AG08396 (cell line): ENCODE measurements at places on chromosomes 3 and 15.

GRCh38 chr3:51933471-51934138 lies 8.1 kb downstream of the RRP9 start:
- no peak for DNase-seq

DNA sequence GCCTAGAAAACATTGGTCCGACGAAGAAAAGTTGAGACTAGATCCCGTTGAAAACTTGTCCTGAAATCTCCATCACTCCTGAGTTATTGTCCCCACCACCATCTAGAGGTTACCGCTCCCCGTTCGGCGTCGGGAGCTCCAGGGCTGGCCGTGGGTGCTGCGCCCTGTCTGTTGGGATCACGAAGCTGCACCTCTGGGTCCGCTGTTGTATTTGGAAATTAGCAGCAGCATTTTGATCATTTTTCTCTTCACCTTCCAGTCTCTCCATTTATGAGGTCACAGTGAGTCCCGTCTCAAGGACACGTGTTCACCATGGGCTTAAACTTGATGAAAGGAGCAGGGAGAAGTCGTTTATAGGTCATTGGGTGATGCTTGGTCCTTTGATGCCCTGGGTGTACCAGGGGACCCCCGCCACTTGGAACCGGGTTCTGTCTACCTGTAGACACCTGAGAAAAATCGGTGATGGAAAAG lies 565 bp downstream of the MANF start:
- no peak for DNase-seq

GRCh38 chr3:170414202-170414663 lies 4.4 kb upstream of the CLDN11 start:
- DNase-seq, result peak; percentile 75

- DNase-seq, result no peak
Measured at GRCh38 chr3:12357456-12357855, 68.6 kb downstream of the PPARG start.

DNA sequence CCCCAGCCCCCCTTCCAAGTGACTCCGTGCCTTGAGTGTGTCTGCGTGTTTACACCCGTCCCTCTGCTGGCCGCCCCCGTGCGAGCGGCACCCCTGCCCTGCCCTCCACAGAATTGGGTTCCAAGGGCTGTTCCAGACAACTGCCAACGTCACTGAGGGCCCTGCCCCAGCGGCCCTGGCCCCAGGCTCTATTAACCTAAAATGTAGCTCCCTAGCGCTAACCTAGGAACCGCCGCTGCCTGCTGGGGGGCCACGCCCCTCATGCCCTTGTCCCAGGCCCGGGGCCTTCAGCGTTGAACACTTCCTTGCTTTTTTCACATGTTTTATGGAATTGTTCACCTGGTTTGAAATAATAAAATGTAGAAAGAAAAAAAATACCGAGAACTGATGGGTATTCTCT lies 10.0 kb upstream of the SEMA3B start:
- DNase-seq, result no peak

DNA sequence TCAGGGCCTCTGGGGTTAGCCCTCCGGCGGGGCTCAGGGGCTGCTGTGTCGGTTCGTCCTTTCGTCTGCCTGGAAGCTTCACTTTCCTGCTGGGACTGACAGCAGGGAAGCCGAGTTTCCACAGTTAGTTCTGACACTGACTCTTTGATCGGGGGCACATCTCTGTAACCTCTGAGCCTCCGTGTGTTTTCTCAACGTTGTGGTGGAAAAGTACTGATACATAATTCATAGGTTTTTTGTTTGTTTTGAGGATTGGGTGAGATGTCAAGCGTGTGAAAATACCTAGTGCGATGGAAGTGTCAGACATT lies 481 bp downstream of the AP4E1 start:
- no peak for DNase-seq

- DNase-seq, result no peak
Measured at GRCh38 chr3:192011137-192011536, 550.2 kb downstream of the PYDC2 start.

DNA sequence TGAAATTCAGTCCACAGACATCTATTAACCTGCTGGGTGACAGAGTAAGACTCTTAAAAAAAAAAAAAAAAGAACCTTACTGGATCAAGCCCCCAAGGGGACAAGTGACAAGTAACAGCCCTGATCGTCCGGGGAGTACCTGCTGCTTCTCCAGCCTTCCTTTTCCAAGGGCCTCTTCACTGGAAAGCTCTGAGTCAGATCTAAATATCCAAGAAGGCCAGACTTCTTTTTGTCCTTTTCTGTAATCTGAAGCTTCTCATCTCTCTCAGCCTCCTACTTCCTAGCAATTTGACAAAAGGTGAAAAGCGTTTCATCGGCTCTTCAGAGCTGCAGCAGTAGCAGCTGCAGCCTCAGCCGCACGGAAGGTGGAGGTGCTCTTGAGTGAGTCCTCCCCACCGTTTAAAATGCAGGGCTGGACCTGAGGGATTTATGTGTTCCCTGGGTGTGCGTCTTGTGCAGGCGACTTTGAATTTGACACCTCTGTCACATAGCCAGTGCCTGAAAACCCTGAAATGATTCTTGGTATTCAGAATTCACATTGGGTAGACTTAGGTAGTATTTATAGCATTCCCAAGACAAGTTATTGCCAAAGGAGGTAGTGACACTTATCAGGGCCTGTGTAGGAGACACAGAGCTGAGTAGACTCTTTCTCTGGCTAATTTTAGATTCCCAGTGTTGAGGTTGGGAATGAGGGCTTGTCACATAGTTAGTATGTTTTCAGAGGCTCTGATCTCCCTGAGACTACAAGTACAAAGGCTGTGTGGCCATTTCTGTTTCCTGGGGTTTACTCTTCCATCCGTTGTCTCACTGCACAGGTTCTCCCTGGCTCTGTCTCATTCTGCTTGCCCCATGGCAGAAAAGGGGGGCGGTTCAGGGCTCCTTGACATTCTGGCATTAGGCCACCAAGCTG lies 291.2 kb upstream of the C2CD4B start:
- no peak for DNase-seq

DNA sequence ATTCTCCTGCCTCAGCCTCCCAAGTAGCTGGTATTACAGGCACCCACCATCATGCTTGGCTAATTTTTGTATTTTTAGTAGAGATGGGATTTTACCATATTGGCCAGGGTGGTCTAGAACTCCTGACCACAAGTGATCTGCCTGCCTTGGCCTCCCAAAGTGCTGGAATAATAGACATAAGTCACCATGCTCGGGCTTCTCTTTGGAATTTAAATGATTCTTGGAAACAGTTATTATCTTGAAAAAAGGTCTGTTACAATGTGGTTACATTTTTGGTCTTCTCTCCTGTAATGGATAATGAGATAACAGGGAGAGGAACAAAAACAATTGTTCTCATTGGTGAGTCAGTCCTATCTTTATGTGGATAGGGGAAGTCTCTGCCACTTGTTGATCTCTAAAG lies 59.8 kb upstream of the AADACL2 start:
- DNase-seq, result no peak

- no peak for DNase-seq
Measured at GRCh38 chr15:38879909-38880471, 315.4 kb upstream of the RASGRP1 start.

DNA sequence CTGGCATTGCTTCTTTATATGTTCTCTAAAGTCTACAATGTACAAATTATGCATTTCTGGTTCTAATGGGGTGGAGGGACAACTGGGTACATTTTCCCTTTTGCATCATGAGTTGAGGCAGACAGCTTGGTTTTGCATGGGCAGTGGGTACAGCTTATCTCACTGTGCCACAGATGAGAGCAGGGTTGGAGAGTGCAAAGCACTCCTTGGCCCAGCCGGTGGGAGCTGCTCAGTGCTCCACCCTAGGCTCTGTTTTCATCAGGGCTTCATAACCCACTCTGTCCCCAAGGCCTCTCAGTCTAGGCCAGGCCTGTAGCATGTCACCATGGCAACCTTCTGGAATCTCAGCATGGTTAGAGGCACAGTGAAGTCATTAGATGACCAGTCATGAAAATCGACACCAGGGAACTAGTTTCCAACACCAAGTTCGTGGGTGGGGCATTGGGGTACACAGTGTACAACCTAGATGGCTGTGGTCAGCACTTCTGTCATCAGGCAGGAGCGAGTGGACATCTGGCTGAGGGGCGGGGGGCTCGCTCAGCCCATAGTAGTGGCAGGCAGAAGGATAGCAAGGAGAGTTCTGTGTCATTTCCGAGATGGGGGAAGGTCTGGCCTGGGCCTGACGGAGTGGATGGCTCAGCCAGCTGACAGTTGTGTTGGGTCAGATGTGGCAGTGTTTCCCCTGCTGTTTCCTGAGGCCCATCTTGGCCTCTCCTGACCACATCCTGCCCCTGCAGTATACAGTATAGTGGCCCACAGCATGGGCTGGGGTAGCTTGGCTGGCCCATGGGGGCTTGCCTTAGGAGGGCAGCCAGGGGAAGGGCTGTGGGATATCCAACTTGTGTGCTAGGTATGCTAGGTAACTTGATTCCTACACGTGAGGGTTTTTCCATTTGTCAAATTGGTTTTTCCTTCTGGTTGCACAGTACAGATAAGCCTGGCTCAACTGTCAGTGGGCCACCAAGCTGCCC lies 75.7 kb upstream of the PRR23C start:
- DNase-seq, result peak; percentile 60

DNA sequence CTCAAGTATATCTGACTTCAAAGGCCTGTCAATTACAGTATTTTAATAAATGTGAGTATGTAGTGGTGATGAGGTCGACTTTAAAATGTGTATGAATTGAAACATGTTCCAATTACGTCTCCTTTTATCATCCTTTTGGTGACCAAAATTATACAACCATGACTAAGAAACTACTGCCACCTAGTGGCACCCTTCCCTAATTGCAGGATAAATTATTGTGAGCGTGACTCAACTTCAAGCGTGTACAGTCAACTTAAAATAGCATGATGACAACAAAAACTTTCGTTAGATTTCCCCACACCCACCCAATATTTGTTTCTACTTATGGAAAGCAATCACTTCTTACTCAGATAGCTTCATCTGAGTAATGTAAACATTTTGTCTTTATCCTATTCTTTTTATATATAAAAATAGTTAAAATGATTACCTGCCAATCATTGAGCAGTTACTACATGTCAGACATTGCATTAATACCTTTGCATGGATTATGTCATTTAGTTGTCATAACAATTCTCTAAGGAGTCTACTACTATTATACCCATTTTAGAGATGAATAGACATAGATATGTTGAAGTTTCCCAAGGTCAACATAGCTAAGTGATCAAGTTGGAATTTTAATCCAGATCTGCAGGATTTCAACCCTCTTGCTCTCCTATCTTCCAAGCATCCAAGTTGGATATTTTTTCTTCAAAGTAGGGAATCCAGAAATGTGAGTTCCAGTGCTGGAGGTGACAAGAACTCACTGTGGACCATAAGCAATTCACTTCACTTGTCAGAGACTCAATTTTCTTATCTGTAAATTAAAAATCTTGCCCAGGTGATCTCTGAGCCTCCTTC lies 106.0 kb downstream of the MEX3B start:
- DNase-seq, result peak; percentile 12

GRCh38 chr3:122475316-122475715 lies 39.4 kb downstream of the KPNA1 start:
- DNase-seq, result no peak

GRCh38 chr3:8529181-8529637 lies 27.6 kb downstream of the LMCD1 start:
- DNase-seq, result no peak

DNA sequence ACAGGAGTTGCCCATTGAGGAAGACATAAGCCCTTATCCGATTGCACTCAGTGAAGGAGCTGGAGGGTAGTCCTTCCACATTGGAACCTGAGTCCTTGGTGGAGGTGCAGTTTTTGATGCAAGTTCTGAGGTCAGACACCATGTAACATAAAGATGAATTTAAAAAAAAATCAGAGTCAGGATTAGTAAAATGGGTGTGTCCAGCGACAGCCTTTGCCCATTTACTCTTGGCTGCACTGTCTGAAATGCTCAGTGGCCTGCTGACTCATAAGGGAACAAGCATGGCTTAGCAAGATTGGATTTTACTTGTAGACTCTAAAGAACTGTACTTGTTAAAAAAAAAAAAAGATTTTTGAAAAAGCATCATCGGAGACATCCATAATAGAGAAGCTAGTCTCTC lies 241.1 kb upstream of the TOPAZ1 start:
- DNase-seq, result peak; percentile 59

DNA sequence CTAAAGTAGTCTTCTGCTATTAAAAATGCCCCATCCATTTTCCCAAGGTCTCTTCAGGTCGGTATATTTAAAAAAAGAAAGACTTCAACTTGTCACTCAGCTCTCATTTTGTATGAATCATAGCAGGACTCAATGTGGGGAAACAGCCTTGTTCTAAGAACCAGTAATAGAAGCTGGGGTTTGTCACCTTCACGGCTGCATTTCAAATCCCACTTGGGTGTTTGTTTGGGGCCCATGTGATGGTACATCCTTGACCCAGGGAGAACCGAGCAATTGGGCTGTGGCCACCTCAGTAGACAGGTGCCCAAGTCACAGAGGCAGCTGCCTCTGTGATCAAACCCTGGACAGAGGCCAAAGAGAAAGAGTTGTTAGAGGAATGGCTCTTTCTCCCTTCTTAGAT lies 70.3 kb upstream of the ARL8B start:
- no peak for DNase-seq

DNA sequence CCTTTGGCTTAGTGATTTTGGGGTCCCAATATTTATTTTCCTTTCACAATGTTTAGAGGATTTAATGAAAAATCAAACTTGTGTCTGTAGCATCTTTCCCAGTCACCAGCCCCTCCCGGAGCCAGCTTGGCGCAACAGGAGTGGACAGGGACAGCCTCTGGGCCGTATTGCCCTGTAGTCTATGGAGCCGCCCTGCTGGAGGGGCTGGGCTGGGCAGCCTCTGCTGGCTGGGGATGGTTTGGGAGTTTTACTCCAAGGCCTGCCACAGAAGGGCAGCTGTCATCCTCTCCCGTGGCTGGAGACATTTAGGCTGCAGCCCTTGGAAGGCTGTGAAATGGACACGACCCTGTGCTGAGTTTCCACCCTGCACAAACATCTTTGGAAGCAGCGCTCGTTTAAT lies 89.4 kb upstream of the RGMA start:
- DNase-seq, result no peak

DNA sequence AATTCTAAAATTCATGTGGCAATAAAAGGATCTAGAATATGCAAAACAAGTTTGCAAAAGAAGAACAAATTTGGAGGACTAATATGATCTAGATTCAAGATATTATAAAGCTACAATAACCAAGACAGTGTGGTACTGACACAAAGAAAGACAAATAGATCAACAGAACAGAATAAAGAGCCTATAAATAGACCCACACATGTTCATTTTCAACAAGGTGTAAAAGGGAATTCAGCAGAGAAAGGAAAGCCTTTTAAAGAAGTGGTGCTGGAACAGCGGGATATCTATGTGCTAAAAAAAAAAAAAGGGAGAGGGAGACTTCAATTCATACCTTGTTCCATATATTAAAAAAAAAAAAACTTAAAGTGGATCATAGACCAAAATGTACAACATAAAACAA lies 149.0 kb downstream of the WDR76 start:
- DNase-seq, result no peak

GRCh38 chr3:57727106-57727505 lies 29.0 kb upstream of the SLMAP start:
- no peak for DNase-seq
